ENCODE measurements at places on chromosomes 1 and 21.

GRCh38 chr1:59165353-59165752 is 131.5 kb upstream of the FGGY start:
- DNase-seq = no peak

DNA sequence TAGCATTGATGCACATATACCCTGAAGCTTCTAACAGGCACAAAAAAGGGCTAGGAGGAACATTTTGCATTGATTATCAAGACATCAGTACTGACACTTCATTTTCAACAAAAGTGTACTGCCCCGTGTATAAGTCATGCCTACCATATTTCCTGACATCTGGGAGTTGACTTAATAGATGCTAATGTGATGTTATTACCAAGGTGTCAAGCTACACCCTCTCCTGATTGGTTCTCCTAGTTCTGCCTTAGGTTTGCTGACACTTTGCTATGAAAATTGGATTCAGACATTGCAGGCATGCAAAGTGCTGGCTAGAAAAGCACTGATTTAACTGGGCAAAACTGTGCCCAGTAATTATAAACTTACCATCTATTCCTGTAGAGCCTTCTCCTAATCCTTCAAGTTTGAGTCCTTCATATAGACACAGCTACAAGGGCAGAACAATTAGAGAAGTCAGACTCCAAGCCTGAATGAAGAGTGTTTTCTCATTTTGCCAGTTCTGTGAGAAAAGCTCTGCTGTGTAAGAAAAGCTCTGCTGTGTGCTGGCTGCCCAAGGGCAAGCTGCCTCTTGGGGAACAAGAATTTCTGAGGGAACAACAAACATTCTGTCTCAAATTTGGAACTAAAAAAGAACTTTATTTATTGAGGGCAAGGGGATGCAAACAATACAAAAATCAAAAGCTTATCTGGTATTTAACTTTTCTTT is 11.2 kb downstream of the S100A10 start:
- no peak for DNase-seq

DNA sequence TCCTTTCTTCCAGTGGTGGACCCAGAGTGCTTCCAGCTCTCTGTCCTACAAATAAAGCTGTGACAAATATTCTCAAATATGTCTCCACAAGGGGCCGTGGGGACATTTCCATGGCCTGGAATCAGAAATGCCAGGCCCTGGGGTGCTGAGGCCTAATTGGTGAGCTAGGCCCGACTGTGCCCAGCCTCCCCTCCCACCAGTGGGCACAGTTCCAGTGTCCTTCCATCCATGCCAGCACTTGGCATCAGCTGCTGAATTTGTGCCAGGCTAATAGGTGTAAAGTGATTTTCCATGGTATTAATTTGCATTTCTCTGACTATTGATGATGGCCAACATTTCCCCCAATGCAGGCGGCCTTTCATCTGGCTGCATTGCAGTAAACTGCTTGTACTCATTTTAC is 48.5 kb upstream of the B3GALT5 start:
- peak; percentile 36 for DNase-seq

- no peak for DNase-seq
Observed at GRCh38 chr21:36030581-36031189, 29.6 kb downstream of the SETD4 start.

DNA sequence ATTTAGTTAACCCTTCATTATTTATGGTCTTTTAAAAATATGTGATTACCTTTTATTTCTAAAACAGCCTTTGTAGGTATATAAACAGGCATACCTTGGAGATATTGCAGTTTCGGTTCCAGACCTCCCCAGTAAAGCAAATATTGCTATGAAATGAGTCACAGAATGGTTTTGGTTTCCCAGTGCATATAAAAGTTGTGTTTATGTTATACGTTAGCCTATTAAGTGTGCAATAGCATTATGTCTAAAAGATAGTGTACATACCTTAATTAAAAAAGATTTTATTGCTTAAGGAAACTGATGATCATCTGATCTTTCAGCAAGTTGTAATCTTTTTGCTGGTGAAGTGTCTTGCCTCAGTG is 44.1 kb downstream of the XCL2 start:
- DNase-seq = no peak

DNA sequence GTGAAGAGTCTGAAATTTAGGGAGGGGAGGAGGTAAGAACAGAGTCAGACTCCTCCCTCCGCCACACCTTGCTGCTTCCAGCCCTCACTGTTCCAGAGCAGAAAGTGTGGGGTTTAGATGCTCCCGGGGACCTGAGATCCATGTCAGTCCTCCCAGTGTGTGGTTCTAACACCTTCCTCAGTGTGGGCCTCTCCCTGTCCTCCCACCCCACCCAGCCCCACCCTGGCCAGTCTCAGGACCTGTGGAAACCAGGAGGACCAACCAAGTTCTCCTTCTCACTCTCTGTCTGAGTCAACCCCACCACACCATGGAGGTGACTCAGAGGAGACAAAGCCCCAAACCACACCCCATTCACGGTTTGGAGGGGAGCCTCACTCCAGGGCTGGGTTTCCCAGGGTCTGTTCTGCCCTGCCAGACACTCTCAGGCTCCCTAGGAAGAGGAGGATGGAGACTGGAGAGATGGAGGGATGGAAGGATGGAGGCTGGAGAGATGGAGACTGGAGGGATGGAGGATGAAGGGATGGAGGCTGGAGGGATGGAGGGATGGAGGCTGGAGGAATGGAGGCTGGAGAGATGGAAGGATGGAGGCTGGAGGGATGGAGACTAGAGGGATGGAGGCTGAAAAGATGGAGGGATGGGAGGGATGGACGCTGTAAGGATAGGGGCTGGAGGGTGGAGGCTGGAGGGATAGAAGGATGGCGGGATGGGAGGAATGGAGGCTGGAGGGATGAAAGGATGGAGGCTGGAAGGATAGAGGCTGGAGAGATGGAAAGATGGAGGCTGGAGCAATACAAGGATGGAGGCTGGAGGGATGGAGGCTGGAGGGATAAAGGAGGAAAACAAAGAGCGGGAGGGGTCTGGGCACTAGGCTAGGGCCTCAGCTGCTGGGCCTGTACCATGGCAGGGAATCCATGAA is 100.9 kb upstream of the RUNX3 start:
- DNase-seq = peak; percentile 8

GRCh38 chr1:212612041-212612961 is 3.7 kb downstream of the ATF3 start:
- DNase-seq = no peak

DNA sequence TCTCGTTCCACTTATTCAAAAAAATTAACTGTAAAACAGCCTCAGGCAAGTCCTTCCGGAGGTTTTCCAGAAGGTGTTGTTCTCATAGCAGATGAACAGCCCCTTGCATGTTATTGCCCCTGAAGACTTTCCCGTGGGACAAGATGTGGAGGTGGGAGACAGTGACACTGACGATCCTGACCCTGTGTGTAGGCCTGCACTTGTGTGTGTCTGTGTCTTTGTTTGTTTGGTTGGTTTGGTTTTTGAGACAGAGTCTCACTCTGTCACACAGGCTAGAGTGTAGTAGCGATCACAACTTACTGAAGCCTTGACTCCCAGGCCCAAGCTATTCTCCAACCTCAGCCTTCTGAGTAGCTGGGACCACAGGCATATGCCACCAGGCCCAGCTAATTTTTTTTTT is 12.6 kb downstream of the ETV3L start:
- no peak for DNase-seq

DNA sequence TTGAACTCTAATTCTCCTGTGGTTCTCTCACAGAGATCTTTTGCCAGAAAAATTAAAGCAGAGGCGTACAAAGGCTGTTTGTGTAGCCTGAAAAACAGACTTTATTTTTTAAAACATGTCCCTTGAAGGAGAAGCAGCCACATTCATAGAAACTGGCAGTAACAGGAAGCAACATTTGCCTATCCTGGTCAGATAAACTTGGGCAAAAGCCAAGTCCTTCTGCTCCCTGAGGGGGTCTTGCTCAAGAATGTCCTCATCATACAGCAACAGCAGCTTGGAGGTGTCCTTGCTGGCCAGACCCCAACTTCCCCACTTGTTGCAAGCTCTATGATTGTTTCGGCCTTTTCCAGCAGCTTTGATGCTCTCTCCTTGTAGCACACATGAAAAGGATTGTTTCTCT is 36.3 kb downstream of the MSTO1 start:
- no peak for DNase-seq

- no peak for DNase-seq
Observed at GRCh38 chr1:117290890-117291289, 76.4 kb upstream of the MAN1A2 start.

GRCh38 chr1:79215311-79215710 is 208.8 kb upstream of the ADGRL4 start:
- no peak for DNase-seq

DNA sequence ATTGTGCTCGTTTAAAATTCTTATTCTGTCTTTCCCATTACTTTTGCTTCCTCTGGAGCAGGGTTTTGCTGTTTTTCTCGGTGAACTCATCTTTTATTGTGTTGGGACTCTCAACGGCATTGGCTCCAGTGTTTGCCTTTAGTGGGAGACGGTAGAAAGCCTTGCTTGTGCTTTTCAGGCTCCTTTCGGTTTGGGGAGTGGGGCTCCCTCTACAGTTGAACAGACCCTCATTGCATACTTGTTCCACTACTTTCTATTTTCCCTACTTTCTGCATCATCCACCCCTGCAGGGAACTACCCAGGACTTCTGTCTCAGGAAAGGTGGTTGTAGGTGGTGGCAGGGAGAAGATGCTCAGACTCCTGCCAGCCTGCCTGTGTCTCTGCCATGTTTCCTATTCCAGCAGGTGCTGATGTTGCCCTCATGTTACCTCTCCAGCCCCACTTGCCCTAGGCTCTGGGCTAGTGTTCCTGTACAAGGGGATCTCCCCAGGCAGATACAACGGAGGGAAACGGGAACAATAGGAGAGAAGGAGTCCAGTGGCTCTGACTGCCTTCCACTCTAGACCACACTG is 68.5 kb upstream of the ZBTB18 start:
- DNase-seq = no peak

DNA sequence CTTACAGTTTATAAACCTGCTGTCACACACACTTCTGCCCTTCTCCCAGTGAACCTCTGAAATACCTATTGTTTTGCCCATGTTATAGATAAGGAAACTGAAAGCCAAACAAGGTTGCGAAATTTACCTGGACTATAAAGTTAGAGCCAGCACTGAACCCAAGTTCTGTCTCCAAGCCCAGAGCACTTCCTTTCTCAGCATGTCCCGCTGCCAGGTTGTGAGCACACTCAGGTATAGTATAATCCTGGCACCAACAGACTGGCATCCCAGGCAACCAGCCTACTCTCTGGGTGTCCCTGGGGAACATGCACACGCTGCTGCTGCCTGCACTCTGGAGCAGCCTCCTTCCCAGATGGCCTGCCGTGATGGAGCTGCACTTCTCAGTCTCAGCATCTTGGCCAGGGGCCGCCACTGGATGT is 45.1 kb downstream of the PGBD5 start:
- DNase-seq = no peak

All from left hindlimb (tissue), 1 donor.